Caco-2 (cell line): ENCODE measurements at places on chromosomes 1 and 21. TPM values are rescaled to one million over a fixed set of nuclear protein-coding genes. Genes with fewer than 3 reads are reported as not detected.

DNA sequence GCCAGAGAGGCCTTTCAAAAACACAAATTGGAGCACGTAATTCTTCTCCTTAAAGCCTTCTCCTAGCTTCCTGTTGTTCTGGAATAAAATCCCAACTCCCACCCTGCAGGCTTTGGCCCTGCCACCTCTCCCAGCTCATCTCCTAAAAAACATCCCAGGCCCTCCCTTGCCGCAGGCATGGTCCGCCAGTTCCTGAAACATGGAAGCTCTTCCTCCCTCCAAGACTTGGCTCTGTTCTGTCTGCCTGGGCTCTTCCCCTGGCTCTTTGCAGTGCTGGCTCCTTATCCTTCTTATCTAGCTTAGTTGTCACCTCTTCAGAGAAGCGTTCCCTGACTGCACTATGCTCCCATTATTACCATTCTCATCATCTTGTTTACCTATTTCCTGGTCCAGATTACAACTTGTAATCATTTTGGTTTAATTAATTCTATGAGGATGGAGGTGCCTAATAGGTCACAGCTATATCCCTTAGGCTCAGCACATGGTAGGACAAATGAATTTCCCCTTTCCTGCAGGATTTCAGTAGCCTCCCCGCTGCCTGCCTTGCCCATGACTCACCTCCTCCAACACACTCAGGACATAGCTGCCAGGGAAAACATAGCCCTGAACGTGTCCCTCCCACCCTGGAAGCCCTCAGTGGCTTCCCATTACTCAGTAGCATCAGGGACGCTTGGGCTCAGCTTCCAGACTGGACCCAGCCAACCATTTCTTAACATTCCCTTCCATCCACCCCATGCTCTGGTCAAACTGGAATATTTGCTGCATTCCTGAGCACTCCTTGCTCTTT lies 15.7 kb upstream of the IGSF21 start:
- DNase-seq, result no peak

The NES gene
- total RNA-seq, result 18.0 and 22.7 TPM in 2 replicates

- DNase-seq, result no peak
These were observed 4.8 kb upstream of the PCBP3 start for GRCh38 chr21:45638707-45639106.

GRCh38 chr1:235864931-235865525 lies 1.7 kb downstream of the LYST start:
- no peak for DNase-seq

The AMY1A gene
- not detected in 2 replicates for total RNA-seq

DNA sequence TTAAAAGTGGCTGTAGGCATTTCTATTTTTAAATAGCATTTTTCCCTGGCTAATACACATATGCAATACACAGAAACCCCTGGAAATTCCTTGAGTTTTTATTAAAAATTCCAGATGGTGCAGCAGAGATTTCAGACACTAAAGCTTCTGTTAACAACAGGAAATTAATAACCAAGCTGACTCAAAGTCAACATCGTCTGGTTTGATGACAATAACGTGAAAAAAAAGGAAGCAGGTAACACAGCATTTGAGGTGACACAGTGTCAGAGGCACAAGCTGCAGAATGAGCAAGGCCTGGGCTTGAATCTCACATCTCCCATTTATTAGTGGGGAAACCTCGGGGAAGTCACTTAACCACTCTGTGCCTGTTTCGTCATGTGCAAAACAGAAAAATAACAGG lies 64.6 kb upstream of the GJB5 start:
- no peak for DNase-seq

DNA sequence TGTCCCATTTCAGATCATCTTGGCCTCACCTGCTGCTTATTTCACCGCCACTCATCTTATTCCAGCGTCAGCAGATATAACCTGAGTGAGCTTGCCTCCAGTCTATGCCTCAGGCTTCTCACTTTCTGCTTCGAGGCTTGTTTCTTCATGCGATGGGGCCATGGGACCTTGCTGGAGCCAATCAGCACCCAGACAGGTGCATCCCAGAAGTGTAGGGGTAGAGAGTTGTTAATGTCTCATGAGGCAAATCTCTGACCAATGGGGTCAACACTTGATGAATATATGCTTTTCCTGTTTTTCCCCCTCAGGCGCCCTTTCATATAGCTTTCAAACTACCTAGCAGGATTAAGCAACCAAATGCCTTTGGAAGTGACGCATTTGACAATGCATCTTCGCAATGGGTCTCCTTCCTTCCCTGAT lies 935 bp upstream of the YIPF1 start:
- DNase-seq, result no peak

The KRTAP12-2 gene
- total RNA-seq, result not detected in 2 replicates

The CLDN14 gene
- total RNA-seq, result not detected in 2 replicates

The ELF3 gene
- 116 and 126 TPM in 2 replicates for total RNA-seq

- no peak for DNase-seq
These were observed 229.3 kb upstream of the PTBP2 start for GRCh38 chr1:96492236-96492635.

The KCNJ6 gene
- total RNA-seq, result not detected in 2 replicates

DNA sequence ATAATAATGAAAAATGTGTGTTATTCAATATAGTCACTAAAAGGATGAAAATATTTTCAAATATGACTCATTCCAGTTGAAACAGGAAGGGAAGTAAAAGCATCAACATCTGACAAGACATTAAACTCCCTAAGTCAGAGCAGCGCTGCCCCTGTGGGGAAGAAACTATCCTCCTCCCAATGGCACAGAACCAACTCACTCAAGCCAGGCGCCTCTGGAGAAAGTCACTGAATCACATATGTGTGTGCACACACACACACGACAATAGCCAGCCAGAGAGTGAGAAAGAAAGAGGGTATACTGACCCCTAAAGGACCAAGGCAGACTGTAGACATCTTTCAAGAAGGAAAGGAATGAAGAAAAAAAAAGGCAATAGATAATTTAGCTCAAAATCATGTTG lies 126.9 kb downstream of the SETD4 start:
- no peak for DNase-seq

DNA sequence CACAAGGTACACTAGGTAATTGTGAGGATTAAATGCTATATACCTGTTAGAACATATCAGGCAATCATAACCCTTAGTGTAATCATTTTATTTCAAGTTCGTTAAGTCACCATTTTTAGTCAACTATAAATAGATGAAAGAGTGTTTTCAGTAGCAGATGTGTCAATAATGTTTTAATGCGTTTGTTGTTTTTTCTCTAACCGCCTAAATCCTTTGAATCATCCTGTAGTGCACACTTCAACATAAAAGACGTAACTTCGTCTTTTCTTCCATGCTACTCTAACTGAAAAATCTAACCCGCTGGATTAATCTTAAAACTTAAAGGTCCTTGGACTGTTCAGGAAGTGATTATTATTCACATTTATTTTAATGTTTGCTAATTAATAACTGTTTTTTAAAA lies 7.2 kb upstream of the LBR start:
- no peak for DNase-seq

GRCh38 chr1:186272486-186272885 lies 102.6 kb downstream of the TPR start:
- no peak for DNase-seq

The ANXA9 gene
- total RNA-seq, result 30.0 and 42.5 TPM in 2 replicates
